ENCODE measurements at places on chromosomes 7 and 10.
A peak's percentile ranks its signal among the peaks of the same experiment; 100 is the strongest.

- no peak for DNase-seq
Observed at GRCh38 chr10:69100136-69100872, 12.4 kb downstream of the SRGN start.

DNA sequence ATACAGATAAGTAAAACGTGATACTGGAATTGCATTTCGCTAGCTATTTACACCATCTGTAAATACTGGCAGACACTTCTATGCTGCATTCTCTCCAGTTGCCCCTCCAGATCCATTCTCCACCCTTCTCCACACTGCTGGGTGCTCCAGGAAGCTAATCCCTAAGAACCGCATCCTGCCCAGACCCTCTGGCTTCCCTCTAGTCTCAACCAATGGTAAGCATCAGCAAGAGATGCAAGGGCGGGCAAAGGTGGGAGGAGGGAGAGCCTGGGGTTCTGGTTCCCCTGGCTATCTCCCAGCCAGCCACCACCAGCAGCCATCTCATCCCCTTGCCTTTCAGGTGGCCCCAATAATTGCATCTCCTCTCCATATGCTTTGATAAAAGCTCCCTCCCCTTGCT lies 84.4 kb downstream of the AMPH start:
- DNase-seq: no peak

GRCh38 chr7:36896418-36896817 lies 172.1 kb upstream of the AOAH start:
- no peak for DNase-seq

DNA sequence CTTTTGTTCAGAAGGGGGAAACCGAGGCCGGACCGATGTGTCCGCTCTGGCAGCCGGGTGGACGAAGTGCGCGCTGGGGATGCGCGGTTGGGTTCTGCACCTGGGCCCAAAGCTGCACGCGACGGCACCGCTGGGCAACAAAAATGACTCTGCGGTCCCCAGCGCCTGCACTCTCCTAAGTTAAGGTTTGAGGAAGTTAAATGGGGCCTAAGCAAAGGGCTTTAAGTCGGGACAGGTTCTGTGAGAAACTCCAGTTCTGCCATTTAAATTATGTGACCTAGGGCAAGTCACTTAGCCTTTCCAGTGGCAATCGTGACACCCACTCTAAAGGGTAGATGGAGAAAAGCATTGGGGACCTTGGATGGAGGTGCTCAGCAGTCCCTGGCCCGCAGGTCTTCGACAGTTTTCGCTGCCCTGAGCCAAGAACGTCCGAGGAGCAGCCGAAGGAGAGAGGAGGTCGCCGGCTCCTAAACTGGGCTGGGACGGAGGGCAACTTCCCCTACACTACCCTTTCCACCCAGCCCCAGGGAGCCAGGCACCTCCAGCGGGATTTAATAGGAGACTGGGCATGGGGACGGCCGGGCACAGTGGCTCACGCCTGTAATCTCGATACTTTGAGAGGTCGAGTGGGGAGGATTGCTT lies 534 bp upstream of the ACBD5 start:
- no peak for DNase-seq

DNA sequence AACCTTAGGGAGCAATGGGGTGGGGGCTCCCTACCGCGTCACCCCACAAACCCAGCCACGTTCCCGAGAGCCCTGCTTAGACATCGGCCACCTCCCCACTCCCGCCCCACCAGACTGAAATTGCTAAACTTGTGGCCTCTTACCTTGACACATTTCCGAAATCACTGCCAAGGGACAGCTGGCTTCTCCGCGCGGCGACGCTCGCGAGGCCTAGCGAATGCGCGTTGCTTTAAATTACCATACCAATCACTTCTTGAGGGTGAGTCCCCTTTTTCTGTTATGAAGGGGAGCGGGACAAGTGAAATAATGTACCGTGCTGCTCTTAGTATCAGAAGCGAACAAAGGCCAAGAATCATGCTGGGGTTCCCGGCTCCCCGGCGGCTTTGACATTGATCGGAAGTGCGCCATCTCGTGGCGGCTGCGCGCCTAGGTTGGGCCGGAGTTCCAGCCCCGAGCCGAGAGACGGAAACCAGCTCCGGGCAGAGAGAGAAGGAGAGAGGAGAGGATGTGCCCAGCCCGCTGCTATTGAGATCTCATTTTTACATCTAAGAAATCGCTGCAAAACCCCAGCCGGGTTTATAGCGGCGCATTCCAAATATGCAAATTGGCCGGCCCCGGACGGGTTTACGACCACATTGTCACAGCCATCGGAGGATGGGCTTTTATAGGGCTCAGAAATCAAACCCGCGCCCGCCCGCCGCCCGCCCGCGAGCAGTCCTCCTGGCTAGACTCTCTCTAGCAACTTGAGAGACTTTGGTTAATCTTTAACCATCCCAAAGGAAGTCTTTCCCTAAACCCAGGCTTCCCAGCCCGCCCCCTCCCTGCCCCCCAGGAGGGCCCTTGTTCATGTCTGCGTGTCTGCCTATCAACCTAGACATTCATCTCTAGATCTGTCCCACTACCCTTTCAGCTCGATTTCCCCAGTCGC lies 5.3 kb downstream of the HOXA11 start:
- peak; percentile 37 for DNase-seq

DNA sequence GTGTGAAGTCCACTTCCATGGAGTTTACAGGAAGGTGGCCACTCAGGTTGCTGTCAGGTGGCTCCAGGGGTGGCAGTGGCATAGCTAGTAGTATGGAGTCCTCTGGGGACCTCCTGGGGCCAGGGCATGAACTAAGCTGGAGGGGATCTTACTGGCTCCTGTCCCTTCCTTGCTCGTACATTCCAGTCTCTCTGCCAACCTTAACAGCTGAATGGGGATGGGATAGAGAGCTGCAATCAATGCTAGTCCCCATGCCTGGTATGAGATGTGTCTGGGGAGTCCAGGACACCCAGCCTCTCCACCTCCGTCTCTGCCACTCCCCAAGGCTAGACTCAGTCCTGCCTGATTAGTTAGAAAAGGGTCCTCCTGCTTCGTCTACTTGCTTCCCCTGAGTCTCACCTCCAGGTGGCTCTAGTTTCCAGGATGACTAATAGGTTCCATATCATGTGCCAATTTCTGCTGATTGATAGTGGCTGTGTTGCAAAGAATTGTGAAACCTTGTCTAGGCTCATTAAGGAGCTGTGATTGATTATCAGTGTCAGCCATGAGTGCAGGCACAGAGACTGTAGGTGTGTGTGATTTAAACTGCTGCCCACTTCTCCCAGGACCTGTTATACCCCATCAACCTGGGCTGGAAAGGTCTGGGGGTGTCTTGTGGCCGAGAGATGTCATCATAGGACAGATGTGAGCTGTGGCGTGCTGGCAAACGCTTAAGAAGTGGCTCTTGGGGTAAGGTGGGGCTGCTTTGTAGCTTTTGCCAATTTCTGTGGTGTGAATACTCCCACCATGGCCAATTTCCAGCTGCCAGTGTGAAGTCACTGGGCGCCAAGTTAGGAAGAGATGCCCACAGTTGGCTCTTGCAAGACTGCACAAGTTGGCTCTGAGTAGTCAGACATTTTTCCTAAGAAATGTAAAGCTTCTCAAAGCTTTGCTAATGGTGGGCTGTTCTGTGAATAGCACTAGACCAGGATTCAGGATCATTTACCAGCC lies 59.8 kb downstream of the COL13A1 start:
- DNase-seq: no peak

- no peak for DNase-seq
Observed at GRCh38 chr10:113503930-113504329, 48.9 kb upstream of the HABP2 start.

- DNase-seq: no peak
Observed at GRCh38 chr10:37748170-37748569, 109.2 kb downstream of the ZNF248 start.

DNA sequence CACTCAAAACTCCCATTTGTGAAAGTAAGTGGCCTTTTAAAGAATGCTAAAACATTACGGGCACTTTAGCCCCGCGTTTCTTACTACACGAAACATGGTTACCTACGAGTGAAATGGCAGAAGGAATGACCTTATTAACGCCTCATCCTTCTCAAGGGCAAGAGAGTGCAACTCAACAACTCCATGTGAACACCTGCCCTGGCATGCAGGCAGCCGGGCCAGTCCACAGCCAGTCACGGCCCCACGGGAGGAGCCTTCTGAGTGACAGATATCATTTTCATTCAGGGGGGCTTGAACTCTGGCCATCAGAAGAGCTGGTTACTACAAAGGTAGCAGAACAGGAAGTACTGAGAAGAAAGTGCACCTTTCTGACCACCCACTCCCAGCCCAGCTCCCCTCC lies 236.1 kb downstream of the PTPRN2 start:
- no peak for DNase-seq

DNA sequence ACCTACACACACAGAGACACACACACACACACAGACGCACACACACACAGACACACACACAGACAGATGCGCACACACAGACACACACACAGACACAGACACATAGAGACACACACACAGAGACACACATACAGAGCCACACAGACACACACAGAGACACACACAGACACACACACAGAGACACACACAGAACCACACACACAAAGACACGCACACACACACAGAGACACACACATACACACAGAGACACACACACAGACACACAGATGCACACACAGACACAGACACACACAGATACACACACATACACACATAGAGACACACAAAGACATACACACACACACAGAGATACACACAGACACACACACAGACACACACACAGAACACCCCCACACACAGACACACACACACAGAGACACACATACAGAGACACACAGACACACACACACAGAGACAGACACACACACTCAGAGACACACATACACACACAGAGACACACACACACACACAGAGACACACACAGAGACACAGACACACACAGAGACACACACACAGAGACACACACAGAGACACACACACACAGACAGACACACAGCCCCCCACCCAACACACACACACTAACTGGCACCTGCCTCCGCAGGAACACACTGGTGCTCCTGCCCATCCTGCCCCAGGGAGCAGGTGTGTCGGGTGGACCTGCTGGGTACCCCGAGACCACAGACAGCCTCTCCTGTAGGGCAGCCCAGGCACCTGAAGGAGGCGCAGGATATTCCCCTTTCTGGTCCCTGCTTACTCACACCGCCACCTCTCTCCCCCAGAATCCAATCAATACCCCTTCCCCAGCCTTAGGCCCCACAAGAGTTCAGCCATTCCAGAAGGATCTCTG lies 5.4 kb upstream of the FZD9 start:
- DNase-seq: no peak

- no peak for DNase-seq
Observed at GRCh38 chr7:101401390-101402080, 38.9 kb downstream of the COL26A1 start.

- DNase-seq: no peak
Observed at GRCh38 chr10:63703113-63703670, 182.0 kb downstream of the REEP3 start.

DNA sequence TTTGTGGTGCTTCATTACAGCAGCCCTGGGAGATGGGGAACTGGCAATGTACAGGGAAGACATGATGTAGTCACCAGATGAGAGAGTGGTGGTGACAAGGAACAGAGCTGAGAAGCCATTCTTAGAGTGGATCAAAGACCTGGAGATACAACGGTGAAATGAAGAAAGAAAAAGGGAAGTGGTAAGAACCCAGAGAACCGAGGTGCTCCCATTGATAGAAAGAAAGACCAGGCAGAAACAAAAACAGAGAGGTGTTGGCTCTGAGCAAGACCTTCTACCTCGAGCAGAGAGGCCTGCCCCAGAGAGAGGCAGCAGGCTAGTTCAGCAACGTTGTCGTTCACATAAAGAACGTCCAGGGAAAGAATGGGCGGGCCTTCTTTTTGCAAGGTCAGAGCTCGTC lies 186.7 kb downstream of the ADAM12 start:
- no peak for DNase-seq

GRCh38 chr10:57562211-57562610 lies 705.5 kb downstream of the IPMK start:
- no peak for DNase-seq

- DNase-seq: no peak
Observed at GRCh38 chr7:72444026-72444776, 32.1 kb upstream of the CALN1 start.

- no peak for DNase-seq
Observed at GRCh38 chr10:122567056-122567660, 6.6 kb downstream of the DMBT1 start.

- no peak for DNase-seq
Observed at GRCh38 chr7:156754201-156754600, 113.6 kb downstream of the RNF32 start.

DNA sequence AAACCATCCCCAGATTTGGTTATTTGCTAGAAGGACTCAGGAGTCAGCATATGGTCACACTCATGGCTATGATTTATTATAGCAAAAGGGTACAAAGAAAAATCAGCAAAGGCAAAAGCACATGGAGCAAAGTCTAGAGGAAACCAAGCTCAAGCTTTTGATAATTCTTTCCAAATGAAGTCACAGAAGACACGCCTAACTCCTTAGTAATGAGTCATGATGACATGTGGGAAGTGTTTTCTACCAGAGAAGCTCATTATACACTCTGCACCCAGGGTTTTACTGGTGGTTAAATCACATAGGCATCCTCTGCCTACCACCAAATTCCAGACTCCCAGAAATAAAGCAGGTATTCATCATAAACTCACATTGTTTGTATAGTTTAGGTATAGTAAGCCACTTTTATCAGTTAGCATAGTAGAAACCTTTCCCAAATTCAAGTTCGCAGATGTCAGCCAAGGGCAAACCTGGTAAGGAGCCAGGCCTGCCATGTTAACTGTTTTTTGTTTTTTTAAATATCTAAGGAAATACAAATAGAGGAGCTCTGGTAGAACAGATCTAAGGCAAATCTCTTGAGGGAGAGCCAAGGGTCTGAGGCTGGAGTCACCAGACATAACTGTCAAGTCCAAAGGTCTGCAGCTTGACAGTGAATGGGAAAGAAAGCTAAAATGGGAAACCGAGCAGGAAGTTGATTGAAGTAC lies 15.4 kb upstream of the HIBADH start:
- DNase-seq: no peak

- DNase-seq: no peak
Observed at GRCh38 chr10:94133239-94133638, 139.5 kb downstream of the PLCE1 start.

- DNase-seq: no peak
Observed at GRCh38 chr10:6218692-6219493, 16.2 kb downstream of the PFKFB3 start.

GRCh38 chr7:151920488-151920887 lies 35.8 kb upstream of the GALNTL5 start:
- no peak for DNase-seq

GRCh38 chr7:3404501-3404900 lies 103.4 kb downstream of the SDK1 start:
- DNase-seq: no peak

- DNase-seq: no peak
Observed at GRCh38 chr7:74476626-74477025, 22.9 kb downstream of the GTF2IRD1 start.

DNA sequence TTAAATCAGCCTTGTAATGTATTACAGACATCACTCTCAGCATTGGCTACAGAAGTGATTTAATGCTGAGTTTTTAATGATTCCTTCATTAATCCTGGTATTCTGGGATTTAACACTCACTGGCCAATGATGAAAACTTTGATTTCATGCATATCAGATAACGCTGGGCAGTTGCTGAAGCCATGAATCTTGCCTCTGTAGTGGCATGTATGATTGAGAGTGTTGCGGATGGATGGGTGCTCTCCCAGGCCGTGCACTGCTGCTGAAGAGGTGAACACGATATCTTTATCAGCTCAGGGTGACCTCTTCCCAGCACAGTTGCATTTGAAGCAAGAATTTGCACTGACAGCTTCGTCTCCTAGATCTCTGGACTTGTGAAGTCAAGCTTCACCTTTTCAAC lies 168.7 kb downstream of the LRRC4 start:
- DNase-seq: no peak

- no peak for DNase-seq
Observed at GRCh38 chr10:44908066-44908749, 2.9 kb upstream of the TMEM72 start.
